A673 (cell line): ENCODE measurements at places on chromosomes 11 and 22.

DNA sequence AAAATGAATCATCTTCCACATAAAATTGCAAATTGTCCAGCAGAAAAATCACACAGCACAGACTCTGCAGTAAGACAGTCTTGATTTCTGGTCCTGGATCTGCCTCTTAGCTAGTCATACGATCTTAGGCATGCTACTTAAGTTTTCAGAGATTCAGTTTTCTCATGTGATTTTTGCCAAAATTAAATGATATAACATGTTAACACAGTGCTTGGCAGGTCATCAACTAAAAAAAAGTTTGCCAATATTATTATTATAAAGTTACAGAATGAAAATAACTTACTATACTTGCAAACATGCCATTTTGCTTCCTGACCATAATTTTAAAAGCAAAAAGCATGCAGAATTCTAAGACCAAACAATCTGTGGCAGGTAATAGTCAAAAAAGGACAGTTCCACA is 15.1 kb downstream of the RAB30 start:
- DNase-seq: no peak

DNA sequence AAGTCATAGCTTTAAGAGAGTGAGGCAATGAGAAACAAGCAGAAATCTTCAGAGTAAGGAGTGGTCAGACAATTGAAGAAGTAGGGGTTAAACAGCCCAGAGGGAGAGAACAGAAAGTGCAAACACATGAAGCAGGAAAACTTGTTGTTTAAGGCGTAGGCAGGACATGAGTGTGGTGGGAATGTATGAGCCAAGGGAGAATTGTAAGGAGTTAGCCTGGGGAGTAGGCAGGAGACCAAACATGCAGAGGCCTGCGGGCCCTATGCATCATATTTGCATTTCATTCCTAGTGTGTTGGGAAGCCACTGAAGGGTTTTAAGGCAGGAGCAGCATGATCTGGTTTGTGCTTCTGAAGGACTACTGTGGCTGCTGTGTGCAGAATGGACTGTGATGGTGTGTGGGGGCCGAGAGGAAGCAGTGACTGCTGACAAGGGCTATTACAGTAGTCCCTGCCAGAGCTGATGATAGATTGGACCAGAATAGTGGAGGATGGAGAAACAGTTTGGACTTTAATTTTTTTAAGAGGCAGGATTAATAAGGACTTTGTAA is 179.9 kb upstream of the C11orf87 start:
- DNase-seq: no peak

- no peak for DNase-seq
Measured at GRCh38 chr22:27802346-27803073, 954 bp upstream of the MN1 start.

- no peak for DNase-seq
Measured at GRCh38 chr22:30546616-30547015, at the start of gene SEC14L6. TSS of gene SEC14L6 (minus strand) at chr22:30546741. CDS start at chr22:30546682, 59 bp downstream.

- DNase-seq: peak; percentile 26
Measured at GRCh38 chr22:25754527-25755202, 12.7 kb downstream of the MYO18B start.

- DNase-seq: no peak
Measured at GRCh38 chr11:36638556-36638955, 40.5 kb upstream of the RAG2 start.

GRCh38 chr22:20568502-20569058 is 61.2 kb downstream of the MED15 start:
- DNase-seq: no peak

DNA sequence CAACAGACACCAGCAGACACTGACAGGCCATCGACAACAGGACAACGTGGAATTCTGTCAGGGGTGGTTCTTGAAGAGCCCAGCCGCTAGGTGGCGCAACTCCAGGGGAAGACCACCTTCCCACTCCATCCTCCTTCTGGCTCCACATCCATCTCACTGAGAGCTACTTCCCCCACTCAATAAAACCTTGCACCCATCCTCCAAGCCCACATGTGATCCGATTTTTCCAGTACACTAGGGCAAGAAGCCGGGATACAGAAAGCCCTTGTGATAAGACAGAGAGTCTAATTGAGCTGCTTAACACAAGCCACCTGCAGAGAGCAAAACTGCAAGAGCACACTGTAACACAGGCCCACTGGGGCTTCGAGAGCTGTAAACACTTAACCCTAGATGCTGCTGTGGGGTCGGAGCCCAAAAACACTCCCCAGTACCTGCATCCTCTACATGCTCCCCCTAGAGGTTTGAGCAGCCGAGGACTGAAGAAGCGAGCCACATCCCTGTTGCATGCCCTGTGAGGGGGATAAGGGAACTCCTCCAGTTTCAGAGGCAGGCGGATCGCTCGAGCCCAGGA is 11.5 kb upstream of the RAB39A start:
- DNase-seq: peak; percentile 77

DNA sequence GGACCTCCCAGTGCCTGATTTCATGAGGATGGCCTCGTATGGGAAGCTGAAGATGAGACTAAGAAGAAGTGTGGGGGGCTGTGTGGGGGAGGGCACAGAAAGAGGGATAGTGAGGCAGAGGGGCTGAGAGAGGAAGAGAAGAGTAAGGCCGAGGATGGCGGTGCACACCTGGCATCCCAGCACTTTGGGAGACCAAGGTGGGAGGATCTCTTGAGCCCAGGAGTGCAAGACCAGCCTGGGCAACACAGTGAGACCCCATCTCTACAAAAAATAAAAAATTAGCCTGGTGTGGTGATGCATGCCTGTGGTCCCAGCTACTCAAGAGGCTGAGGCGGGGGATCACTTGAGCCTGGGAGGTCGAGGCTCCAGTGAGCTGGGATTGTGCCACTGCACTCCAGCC is 13.5 kb upstream of the EHD1 start:
- DNase-seq: no peak

GRCh38 chr22:36211237-36211861 is 9.7 kb upstream of the APOL4 start:
- DNase-seq: peak; percentile 83
